ENCODE measurements at places on chromosomes 16 and 17. TPM values are rescaled to one million over a fixed set of nuclear protein-coding genes. Genes with fewer than 3 reads are reported as not detected.

DNA sequence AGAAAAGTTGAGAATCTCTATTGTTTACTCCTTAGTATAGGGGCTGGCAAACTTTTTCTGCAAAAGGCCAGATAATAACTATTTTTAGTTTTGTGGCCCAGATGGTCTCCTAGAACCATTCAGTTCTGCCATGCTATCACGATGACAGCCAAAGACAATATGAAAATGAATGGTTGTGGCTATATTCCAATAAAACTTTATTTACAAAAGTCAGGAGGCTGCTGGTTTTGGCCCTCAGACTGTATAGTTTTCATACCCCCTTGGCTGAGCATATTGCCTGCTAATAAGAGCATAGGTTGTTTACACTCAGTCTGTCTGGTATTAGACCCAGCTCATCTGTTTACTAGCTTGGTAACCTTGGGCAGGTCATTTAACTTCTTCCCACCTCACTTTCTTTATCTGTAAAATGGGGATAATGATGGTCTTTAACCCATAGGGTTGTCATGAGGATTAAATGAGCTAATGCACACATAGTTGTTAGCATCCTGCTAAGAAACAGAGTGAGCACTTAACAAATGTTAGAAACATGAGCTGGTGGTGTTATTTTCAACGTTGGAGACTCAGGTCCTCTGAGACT lies 156.3 kb downstream of the MSI2 start:
- no peak for DNase-seq

- no peak for DNase-seq
These were observed 26.2 kb downstream of the USP43 start for GRCh38 chr17:9671559-9671958.

DNA sequence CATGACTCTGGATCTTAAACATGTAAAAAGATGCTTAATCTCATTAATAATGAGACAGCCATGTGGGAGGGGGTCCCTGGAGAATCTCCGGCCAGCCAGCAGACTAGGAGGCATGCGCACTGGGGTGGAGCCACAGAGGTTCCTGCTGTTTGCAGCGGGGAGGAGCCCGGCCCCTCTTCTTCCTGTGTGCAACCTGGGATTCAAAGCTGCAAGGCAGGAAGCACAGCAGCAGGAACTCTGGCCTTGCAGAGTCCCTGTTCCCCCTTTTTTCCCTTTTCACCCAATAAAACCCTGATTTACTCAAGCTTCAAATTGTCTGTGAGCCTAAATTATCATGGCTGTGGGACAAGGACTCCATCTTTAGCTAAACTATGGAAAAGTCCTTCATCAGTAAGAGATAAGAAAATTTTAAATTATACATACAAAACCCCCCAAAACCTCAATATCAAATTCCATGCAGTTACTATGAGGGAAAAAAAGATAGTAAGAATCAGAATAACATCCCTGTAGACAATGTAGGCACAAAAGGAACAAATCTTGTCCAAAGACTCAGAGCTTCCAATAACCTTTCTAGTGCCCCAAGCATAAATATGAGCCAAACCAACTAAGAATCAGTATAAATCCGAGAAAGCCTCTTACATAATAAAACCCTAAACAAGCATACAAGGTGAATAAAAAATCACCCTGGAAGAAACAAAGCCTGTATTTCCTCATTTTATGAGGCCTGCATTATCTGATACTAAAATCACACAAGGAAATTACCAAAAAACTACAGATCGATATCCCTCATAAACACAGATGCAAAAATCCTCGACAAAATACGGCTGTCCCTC lies 12.1 kb downstream of the CFDP1 start:
- peak; percentile 85 for DNase-seq

DNA sequence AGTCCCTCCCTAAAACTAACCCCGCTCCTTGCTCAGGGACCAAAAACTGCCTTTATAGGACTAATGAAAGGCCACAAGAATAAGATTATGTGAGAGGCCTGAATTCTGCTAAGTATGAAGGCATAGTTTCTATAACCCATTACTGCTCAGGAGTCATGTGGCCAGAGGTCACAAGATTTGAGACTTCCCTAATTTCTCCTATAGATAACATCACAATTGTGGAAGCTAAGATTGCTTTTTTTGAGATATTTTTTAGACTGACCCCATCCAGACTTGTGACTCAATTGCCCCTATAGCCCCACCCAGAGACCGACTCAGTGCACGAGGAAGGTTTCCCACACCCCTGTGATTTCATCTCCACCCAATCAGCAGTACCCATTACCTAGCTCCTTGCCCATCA lies 504.1 kb upstream of the GOT2 start:
- no peak for DNase-seq

GRCh38 chr16:58264961-58265479 lies 29.8 kb downstream of the PRSS54 start:
- DNase-seq, result no peak

- peak; percentile 38 for DNase-seq
These were observed 78.8 kb downstream of the GNAO1 start for GRCh38 chr16:56269811-56270684.

GRCh38 chr16:62545039-62545438 lies 508.8 kb upstream of the CDH8 start:
- DNase-seq, result no peak

- DNase-seq, result no peak
These were observed 49.4 kb downstream of the CCDC42 start for GRCh38 chr17:8695241-8695640.

GRCh38 chr17:28728364-28729200 lies at the start of gene NEK8:
Gene NEK8, plus strand, starts transcription at chr17:28728788. Its CDS starts 26 bp downstream, at chr17:28728814.
- DNase-seq, result peak; percentile 96

- no peak for DNase-seq
These were observed 10.4 kb downstream of the MYLK3 start for GRCh38 chr16:46737621-46738214.

- DNase-seq, result no peak
These were observed 11.9 kb upstream of the CYTH1 start for GRCh38 chr17:78793968-78794367.

DNA sequence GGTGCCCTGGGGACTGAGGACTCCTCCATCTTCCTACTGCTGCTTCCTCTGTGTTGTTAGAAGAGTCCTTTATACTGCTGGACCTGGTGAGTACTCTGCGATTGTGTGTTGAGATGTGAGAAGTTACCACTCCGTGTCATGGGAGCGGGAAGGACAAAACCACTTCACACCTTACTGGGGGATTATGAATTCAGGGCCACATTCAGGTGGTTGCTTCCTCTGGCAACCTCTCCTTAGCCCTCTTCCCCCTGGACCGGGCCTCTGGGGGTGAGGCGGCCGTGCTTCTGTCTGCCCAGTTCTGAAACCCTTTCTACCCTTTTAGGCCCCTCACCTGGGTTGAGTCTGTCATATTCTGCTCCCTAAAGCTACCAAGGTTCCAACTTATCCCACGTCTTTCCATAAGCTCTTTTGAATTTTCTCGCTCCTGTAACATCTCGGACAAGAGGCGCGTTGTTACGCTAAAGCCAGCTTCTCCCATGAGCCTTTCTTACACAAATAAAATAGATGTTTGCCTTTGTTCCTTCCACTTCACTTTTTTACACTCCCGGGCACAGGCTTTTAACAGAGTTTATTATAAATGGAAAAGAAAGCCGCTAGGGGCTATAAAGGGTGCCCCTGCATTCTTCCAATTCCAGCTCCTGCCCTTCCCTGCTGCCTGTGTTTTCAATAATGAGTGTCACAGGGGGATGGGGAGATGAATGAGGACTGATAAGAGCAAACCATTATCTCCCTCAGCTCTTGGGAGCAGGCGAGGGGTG lies 20.7 kb upstream of the CDH13 start:
- no peak for DNase-seq

DNA sequence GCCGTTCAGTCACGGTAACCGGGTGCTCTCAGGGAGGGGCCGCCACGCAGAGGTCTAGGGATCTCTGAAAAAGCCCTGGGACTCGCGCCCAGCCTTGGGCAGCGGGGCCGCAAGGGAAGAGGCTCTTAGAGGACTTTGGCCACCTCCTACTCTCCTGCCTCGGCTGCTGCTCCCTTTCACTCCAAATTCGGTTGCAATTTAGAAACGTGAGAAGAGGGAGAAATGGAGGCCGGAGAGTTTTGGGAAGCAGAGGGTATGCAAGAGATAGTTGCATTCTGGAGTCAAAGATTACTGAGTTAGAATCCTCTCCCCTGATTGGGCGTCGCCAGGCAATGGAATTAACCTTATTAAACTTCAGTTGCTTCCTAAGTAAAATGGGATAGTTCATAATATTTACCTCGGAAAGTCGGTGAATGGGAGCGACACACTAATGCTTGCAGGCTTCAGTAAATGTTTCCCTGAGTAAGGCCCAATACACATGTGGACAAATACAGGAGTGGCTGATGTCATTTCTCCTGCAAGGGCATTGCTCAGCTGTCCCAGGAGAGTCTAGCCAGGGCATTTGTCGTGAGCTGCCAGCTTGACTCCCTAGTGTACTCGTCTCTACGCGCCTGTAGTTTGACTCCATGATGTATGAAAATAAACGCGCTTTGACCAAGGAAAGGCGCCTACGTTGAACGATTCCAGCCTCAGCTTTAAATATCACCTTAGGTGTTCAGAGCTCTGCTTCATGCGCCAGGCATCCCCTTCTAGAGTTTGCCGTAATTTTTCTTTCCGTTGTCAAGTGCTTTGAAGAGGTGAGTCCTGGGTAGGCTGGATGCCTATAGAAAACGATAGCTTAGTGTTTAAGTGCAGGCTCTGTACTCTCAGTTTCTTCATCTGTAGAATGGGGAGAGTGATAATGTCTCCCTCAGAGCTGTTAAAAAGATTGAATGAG lies 667 bp downstream of the OGFOD1 start:
- peak; percentile 42 for DNase-seq

GRCh38 chr16:12617401-12617819 lies 186.3 kb downstream of the CPPED1 start:
- no peak for DNase-seq

- DNase-seq, result peak; percentile 53
These were observed 7.3 kb downstream of the ABI3 start for GRCh38 chr17:49217651-49218413.

DNA sequence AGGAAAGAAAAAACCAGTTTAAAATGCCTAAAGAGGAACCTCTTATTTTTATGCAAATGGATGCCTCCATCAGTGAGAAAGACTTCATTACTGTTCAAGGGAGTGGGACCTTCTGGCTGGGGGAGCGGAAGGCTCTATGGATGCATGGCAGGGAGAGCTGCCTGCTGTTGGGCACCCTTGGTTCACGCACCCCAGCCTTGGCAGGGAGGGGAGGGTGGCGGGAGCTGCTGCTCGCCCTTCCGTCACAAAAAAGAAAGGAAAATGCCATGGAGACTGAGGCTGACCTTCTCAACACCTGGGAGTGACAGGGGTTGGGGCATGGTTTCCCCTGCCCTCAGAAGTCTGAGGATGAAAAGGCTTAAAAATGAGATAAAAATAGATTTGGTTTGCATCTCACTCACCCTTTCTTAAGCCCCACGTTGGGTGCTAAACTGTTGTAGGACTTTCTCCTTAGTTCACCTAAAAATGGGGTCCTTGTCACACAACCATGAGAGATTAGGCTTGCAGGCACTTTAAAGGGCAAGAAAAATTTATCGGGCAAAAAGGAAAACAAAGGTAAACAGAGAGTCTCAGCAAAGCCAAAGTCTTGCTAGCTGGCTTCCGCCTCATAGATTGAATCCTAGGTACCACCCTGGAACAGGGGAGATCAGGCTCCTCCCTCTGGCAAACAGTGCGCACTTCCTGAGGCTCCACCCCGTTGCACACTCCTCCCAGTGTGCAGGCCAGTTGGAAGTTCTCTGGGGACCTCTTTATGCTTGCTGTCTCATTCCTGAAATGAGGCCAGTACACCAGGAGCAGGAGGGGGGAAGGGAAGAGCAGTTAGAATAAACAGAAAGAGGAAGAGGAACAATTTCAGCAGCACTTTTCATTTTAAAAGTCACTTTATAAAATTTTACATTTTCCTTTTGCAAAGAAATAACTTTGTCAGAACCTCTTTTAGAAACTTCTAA lies 31.6 kb downstream of the PHKB start:
- DNase-seq, result peak; percentile 93

DNA sequence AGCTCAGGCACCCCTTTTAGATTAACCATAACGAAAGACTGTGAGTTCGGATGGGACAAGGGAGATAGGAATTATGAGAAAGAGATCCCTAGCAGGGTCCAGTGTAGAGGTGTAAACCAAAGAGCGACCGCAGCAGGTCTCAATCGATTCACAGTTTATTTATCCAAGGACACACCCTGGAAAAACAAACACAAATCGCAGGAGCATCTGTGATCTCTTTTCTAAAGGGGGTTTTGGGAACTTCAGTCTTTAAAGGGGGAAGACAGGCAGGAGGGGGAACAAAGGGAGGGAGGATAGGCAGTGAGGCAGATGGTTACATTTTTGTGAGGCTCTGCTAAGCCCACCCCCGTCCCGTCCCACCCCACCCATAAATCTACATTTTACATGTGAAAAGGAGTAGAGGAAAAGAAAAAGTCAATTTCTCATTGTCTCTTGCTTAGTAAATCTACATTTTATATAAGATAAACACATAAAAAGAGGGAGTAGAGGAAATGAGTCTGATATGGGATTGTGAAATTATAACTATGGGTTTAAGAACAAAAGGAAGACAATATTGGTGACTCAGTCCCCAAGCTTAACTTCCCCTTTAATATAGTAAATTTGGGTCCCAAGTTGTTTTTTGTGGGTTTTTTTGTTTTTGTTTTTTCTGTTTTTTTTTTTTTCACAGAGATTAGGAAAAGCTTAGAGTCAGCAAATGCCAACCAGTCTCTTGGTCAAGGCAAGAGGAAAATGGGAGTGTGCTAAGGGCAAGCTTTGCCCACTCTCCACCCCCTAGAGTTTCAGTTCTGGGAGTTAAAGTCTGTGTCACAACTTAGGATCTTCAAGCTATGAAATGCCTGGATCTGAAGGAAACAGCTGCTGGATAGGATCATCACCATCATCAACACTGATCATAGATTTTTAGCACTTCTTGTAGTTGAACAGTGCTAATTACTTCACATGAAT lies 160.9 kb upstream of the CDH5 start:
- no peak for DNase-seq

DNA sequence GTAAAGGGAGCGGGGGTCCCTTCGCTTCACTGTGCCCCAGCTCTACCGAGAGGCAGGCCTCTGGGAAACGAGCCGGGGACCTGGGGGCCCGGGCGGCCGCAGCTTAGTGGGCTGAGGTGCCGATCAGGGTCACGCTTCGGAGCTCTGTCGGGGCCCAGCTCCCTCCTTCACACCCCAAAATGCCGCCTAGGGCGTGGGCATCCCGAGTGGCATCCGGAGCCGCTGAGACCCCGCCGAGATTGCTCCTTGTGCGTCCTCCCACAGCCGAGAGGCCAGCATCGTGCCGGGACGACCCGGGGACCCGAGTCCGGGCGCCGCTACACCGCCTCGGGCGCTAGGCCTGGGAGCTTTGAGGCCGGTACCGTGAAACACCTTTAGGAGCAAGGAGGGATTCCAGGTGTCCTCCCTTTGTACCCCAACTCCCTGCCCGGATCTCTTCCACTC lies 1.3 kb downstream of the SALL1 start:
- no peak for DNase-seq

The TEN1 gene
- 20.1 TPM for polyA plus RNA-seq

The RDM1 gene
- not detected for polyA plus RNA-seq

The ASIC2 gene
- polyA plus RNA-seq, result not detected
